ENCODE measurements at places on chromosomes 11 and 22.
A peak's percentile ranks its signal among the peaks of the same experiment; 100 is the strongest.

DNA sequence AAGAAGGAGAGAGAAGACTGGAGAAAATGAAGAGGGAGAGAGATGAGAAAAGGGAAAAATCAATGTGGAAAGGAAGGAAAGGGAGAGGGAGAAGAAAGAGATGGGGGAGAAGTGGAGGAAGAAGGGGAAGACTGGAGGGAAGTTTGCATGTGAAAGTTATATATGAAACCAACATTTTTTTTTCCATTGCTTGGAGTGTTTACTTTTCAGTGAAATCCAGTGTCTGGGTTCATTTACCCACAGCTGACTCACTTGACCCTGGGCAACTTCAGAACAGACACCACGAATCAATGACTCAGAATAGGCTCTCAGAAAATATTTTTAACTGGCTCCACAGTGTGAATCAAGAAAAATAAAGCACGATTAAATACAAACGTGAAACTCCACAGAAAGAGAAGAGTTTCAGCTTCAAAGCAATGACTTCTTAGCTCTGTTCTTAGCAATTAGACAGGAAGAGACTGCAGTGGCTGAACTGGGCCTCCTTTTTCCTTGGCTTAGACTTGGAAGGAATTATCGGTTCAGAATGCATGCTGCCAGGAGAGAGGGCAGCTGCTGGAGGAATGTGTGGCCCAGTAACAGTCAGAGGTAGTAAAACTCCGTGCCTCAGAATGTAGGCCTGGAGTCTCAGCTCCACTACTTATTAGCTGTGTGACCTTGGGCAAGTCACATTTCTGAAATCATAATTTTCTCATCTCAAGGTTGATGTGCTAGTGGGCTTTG, 237.5 kb downstream of the MIAT start:
- no peak for DNase-seq

DNA sequence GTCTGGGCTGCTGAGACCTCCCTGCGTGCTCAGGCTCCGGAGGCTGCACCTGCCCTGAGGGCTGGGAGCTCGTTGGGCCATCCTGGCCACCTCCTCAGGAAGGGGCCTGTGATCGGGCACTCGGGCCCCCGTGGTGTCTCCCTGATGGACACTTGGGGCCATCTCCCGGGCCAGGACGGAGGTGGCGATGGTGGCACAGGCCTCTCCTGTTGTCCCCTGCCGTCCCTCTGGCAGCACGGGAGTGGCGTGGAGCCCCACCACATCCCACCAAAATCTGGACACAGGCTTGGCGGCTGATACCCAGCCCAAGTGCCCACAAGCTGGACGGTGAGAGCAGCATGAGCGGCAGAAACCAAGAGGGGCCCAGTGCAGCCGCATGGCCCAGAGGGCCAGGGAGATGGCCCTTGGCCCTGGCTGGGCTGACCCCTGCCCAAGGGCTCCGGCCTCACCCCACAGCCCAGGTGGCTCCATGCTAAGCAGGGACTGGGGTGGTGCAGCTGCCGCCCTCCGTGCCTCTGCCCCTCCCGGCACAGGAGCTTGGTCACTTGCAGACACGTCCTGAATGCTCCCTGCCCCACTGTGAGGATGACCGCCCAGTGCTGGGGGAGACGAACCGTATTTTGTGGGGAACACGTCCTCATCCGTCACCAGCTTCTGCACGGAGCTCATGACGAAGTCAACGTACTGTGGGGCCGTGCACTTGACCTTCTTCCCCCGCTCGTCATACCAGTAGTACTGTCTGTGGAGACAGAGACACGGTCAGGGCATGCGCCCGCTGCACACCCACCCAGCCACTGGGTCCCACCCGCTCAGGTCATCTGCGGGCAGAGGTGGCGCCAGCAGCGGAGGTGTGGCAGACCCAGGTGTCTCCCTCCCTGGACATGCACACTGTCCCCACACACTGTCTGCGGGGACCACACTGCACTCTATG, 15.6 kb downstream of the MOB2 start:
- no peak for DNase-seq

DNA sequence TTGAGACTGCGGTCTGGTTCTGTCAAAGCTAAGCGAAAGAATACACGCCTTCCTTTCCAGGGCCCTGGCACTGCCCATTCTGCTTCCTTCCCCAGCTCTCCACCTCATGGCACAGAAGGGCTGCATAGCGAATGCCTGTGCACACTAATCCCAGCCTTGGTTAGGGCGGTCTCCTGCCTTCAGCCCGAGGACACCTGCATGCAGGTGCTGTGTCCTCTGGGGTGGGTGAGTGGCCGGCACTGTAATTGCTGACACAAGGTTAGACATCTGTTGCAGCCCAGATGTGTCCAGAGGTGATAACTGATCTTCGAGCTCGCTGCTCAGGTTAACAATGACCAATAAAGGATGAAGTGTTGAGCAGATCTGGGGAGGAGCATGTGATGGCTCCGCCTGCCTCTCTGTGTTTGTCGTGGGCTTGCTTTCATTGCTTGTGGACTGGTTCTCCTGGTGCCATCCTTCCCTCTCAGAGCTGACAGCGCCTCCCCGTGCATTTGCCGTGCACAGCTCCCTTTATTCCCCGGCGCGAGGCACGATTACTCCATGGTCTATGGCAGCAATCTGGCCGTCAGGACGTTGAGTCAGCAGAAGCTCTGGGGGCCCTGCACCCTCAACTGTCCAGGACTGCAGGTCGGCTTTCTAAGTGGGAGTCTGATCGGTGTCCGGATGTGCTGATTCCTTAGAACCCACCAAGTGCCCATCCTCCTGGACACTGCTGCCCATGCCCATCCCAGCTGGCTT, 1088.2 kb downstream of the BRD1 start:
- DNase-seq, result no peak

DNA sequence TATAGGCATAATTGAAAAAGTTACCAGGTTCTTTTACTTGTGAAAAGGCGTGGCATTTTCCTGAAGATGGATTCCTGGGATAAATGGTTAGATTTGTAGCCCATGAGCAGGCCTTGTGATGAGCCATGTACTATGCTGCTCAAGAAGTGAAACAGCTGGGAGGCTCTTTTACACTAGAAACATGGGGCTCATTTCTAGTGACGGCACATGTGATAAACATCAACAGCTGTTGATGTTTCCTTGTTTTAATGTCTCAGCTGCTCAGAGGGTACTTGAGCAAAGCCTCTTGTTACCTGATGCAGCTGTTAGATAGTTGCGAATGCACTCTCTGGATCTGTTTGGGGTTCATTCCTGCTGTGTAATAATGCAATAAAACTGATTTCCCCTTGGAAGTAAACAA, 396.8 kb downstream of the GUCY1A2 start:
- DNase-seq, result no peak

GRCh38 chr11:69087133-69087524, 38.4 kb downstream of the TPCN2 start:
- no peak for DNase-seq

DNA sequence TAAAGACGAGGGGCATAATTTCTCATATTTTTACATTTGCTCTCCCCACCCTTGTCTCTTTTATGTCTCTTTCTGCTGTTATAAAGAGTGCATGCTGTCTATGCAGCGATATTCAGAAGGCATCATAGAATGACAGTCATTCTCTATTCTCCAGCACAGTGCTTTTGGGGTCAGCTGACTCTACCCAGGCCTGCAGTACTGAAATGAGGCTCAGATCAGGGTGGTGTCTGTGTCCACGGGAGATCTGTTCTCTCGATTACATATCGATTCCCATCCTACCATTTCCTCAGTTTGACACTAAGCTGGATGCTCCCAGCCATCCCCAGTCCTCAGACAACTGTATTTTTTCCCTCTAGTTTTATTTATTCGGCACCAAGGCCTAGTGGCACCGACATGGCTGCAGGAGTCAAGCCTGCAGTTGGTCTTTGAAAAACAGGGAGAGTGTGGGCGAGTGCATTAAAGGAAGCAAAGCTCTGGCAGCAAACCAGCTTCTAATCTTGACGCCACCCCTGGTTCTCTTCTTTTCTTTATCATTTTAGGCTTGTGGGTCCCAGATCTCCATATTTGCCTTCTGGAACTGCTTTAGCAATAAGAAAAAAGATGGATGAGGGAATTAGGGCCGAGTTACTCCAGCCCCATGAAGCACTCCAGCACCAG, 71.6 kb upstream of the PICALM start:
- no peak for DNase-seq

GRCh38 chr11:134800826-134801225, 388.8 kb upstream of the B3GAT1 start:
- DNase-seq, result no peak

DNA sequence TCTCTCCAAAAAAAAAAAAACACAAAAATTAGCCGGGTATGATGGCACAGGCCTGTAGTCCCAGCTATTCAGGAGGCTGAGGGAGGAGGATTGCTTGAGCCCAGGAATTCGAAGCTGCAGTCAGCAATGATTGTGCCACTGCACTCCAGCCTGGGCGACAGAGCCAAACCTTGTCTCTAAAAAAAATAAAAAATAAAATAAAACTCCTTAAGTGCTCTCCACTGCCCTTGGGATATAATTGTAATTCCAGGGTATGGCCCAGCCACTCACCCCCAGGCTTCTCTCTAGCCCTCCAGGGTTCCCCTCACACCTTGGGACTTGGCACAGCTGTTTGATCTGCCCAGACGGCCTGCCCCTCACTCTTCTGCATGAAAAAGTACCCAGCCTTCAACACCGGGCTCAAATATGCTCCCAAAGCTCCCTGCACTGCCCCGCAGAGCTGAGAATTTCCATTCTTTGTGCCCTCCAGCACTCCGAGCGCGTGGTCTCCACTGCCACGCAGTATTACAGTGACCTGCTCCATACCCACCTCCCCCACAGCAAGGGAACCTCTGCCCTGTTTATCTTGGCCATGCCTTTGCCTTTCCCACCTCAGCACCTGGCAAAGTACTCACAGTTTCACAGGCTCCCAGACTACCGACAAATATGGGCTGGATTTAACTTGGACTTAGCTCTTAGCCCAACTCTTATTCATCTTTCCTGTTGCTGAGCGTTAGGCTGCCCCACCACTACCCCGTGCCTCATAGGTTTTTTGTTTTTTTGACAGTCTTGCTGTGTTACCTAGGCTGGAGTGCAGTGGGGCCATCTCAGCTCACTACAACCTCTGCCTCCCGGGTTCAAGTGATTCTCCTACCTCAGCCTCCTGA, 7.6 kb upstream of the FTH1 start:
- DNase-seq, result peak; percentile 33

- no peak for DNase-seq
Measured at GRCh38 chr11:44701276-44701675, 25.5 kb upstream of the TSPAN18 start.

DNA sequence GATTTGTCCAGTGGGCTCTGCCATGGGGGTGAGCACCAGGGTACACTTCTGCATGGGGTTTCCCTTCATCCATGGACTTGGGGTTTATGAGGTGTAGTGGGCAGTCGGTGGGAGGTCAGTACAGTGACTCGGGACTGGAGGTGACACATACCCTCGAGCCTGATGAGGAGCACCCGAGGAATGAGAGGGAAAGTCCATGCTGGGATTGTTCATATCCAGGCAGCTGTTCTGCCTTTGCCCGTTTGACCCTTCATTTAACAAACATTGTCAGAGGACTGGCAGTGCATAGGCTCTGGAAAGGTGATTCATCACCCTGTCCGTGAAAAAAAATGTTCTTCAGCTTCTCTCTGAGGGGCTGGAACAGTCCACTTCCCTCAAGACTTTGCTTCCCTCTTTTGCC, 2.7 kb downstream of the NAV2 start:
- DNase-seq, result no peak

DNA sequence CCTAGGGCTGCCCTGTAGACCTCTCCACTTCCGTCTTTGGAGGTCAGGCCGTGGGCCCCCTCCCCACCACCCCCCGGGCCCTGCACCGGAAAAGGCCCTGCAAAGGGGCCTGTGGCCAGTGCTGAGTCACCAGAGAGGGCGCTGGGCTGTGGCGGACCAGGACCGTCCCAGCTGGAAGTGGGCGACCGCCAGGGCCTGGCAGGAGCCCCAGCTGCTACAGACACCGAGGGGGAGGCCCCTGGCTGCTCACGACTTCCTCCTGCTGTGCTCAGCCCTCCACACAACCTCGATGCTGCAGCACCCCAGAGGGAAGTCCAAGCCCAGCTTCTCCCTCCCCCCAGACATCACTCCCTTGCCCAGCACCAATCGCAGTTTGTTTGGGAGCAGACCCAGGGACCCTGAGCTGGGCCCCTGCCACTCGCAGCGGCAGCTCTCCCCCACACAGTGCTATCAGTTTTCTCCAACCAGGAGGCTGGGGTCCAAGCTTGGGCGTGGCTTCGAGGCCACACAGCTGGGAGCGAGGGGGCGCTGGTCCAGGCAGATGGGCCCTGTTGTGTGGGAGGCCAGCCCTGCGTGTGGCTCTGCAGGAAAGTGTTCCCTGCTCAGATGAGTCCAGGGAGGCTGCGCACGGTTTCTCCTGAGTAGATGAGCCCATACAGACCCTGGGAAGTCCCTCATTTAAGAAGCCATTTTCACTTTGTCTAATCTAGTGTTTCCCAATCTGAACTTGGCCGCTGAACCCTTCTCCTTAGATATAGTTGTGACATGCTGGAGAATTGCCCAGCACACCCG, 5.6 kb upstream of the SH3BP1 start:
- peak; percentile 66 for DNase-seq

GRCh38 chr11:111935317-111936039, 1.7 kb upstream of the DIXDC1 start:
- no peak for DNase-seq

- DNase-seq, result no peak
Measured at GRCh38 chr11:26332572-26332915, 614 bp downstream of the ANO3 start.

GRCh38 chr22:36470994-36471331, 10.5 kb downstream of the TXN2 start:
- no peak for DNase-seq

DNA sequence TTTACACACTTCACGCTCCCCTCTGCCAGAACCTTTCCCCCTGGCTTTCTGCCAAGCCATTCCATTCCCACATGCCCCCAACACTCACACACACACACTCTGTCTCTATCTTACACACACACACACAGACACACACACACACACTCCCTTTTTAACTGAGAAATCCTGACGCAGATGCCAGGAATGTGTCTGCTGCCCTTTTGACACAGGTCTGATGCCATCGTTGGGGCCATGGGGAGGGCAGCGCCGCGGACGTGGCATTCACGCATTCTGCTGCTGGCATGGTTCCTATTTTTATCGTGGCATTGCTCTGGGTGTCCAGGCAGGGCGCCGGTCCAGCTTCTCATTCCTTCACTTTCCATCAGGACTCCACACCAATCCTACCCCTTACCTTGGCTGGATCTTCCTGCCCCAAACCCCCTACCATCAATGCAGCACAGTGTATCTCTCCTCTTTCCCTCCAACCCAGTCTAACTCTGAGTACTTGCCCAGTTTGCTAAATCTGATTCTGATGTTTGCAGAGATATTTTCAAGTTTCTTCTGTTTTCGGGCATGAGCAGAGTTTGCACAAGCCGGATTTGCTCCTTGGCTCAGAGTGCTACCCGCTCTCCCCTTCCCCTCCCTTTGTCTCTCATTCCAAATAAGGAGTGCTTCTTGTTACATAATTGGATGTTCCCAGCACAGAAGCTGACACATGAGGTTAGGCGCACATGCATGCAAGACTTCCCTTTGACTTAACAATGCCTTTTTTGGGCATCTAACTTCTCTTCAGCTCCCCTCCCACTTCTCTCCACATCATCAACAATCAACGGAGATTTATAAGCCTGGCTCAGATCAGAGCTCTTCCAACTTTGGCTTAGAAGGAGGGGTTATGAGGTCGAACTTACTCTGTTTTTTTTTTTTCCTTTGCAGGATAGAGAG, 18.8 kb downstream of the SNX19 start:
- DNase-seq, result no peak
